Fibroblast of villous mesenchyme (primary cell): ENCODE measurements at places on chromosomes 5 and 9.

GRCh38 chr9:90420211-90420610, 222.4 kb downstream of the DIRAS2 start:
- DNase-seq = no peak

DNA sequence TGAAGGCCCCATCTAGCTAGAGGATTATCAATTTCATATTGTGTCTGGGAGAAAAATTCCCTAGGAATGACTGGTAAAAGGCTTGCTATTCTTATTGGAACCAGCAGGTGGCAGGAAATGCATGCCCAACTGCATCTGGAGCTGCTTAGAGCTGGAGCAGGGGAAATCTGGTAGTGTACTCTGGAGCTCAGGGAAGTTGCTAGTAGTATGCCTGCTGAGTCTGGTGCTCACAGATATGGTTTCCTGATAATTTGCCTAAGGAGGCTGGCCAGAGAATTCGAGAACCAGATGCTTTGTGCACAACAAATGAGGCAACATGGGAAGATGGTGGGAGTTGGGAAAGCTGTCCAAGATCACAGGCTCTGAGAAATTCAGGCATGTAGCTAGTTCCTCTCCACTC, 53.7 kb downstream of the G3BP1 start:
- peak; percentile 71 for DNase-seq

- no peak for DNase-seq
Observed at GRCh38 chr9:9246726-9247125, 1366.1 kb downstream of the PTPRD start.

GRCh38 chr5:73831066-73831465, 205.1 kb downstream of the ARHGEF28 start:
- DNase-seq = peak; percentile 87

GRCh38 chr9:31612336-31613030, 772.0 kb upstream of the ACO1 start:
- DNase-seq = peak; percentile 21

- no peak for DNase-seq
Observed at GRCh38 chr9:117145811-117146490, 268.9 kb downstream of the ASTN2 start.

DNA sequence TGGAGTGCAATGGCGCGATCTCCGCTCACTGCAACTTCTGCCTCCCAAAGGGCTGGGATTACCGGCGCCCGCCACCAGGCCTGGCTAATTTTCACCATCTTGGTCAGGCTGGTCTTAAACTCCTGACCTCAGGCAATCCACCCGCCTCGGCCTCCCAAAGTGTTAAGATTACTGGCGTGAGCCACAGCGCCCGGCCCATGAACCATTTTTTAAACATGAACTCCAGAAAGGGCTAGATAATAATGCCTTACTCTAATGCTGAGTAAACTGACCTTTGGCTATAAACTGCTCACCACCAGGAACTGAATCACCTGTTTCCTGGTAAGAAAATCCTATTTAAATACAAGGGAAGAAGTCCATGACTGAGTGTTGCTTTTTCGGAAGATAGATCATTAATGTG, 23.2 kb upstream of the DAB2 start:
- no peak for DNase-seq

DNA sequence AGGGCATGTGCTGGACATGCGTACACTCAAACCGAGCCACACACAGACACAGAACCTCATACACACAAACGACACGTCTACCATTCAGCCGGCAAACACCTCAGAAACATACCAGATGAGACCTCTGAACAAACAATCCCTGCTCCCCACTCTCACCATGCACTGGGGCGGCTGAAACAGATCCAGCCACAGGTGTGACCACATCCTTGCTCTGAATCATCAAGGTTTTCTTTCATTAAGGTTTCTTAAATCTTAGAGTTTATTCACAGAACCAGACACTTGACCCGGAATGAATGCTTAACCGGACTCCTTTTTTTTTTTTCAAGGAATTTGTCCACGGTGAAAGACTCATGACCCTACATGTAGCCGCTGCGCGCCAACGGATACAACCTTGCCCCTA, 26.2 kb downstream of the TERT start:
- DNase-seq = no peak

DNA sequence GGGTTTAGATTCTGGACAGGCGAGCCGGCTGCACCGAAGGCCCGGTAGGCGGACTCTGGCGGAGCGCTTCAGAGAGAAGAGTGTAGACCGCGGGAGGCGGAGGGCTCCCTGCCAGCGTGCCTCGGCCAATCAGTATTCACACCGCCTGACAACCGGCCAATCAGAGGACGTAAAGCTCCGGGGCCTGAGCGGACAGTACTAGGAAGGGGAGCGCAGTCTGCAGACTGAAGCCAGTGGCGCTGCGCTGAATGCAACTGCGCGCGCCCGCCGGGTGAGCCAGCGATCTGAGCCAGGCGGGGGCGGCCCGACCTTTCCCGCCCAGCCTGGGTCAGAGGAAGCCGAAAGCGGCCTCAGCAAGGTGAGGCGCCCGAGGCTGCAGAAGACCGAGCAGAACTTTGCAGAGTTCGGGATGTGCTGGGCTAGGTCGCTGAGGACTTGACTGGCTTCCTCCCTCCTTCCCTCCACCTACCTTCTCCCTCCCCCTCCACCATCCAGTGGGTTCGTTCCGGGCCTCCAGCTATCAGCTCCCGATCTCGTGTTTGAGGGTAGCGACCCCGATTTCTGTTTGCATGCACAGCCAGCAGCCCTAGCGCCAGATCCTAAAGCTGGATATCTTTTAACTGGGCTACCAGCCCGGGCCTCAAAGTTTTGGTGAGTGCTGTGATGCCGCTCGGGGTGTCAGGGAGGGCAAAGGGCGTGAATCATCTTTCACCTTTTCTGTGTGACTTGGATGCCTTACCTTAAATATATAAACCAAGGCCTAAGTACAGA, at the start of gene DMRT2:
TSS of gene DMRT2 (plus strand) at position 233 of the 771 bp plus-strand sequence. CDS start 1,257 bp downstream, outside the sequence.
- DNase-seq = peak; percentile 20

DNA sequence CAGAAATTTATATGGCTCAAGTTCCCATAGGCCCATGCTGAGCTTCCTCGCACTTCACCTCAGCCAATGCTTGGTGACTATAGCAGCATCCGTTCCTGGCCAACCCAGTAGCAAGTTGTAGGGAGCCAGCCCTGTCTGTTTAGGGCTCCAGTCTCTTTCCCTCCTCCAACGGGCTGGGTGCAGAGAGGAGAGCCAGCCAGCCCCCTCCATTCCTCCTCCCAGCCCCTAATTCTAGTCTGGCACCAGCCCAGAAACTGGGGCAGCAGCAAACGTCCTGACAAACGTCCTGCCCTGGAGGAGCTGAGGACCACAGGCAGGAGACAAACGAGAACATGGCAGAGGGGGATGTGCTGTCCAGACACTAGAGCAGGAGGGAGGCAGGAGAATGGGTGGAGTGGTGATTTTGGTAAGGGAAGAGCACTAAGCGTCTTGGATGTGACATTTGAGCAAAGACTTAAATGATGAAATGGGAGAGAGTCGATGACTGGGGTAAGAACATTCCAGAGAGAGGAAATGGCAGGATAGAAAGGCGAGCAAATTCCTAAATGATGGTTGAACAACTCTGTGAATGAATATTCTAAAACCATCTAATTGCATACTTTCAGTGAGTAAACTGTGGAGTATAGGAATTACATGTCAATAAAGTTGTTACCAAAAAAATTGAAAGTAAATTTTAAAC, 222.5 kb upstream of the DAPK1 start:
- no peak for DNase-seq

- DNase-seq = no peak
Observed at GRCh38 chr9:136646827-136647711, 15.6 kb upstream of the EGFL7 start.
